ENCODE measurements at places on chromosomes 6 and 20.

- peak; percentile 19 for DNase-seq
Observed at GRCh38 chr6:134519465-134519864, 201.6 kb upstream of the SGK1 start.

- no peak for DNase-seq
Observed at GRCh38 chr6:72081871-72082270, 195.5 kb downstream of the RIMS1 start.

DNA sequence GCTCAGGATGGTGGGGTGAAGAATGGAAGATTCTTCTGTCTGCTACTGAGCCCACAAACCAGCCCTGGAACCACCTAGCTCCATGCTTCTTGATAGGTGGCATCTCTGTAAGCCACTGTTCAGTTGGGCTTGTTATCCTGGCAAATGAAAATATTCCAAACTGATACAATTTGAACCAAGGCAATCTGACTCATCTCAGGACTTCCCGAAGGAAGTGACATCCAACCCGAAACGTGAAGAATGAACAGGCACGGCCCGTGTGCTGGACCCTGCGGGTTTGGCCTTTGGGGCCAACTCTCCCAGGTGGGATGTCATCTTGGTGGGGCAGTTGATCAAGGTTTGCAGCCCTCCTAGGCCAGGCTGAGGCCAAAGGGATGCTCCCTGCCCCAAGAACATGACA, 160.3 kb downstream of the PREX1 start:
- no peak for DNase-seq

- DNase-seq: no peak
Observed at GRCh38 chr6:148874698-148875293, 128.0 kb downstream of the UST start.

GRCh38 chr6:52749556-52750152, 13.6 kb downstream of the GSTA2 start:
- no peak for DNase-seq

DNA sequence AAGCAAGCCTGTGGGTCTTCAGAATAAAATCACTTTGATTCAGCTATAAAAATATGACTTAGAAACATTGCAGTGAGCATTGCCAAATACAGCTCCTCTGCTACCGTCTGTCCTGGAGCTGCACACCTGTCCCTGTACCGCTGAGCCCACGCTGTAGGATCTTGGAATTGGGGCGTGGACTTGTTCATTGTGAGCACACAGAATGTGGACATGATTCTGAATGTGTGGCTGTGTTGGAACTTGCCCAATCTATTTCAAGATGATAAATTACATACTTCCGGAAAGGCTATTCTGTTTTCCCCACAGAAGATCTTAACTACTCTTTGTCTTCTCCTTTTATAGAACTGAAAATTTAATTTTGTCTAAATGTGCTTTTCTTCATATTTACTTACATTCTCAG, 107.3 kb downstream of the UST start:
- DNase-seq: no peak

GRCh38 chr6:89826029-89826528, 3.6 kb upstream of the CASP8AP2 start:
- DNase-seq: no peak

GRCh38 chr20:45254383-45255262, at the start of gene SLPI:
Gene SLPI, minus strand, starts transcription at chr20:45254564. Its CDS starts 21 bp downstream, at chr20:45254543.
- DNase-seq: peak; percentile 31

GRCh38 chr6:32415521-32416019, 8.6 kb upstream of the BTNL2 start:
- DNase-seq: peak; percentile 58

DNA sequence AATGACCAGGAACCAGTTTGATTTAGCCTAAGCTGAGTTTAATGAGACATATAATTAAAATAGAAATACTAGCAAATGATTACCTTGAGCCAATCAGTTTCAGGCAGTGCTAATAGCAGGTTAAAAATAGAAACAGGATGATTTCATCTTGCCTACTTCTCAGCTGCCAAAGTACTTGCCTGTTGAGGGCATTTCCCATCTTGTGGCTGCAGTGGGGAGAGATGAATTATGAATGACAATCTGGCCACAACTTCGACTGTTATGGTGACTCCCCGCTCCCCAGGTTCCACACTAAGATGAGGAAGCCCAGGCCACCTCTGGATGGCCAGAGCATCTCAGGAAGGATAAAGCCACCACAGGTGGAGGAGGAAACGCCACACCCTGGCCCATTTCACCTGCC, 31.3 kb downstream of the MBOAT1 start:
- DNase-seq: peak; percentile 20

- no peak for DNase-seq
Observed at GRCh38 chr20:51275181-51275580, 252.3 kb upstream of the KCNG1 start.

DNA sequence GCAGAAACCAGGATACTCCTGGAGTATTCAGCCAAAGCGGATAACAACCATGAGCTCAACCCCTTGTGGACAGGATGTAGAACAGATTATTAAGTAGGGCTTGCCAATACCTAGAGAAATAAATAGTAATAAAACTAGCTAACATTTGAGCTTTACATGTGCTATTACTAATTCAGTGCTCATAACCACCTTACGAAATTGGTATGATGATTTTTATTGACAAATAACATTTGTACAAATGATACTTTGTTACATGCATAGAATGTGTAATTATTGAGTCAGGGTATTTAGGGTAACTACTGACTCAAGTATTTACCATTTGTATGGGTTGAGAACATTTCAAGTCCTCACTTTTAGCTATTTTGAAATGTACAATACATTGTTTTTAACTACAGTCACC, 287.9 kb downstream of the CDC5L start:
- no peak for DNase-seq

- no peak for DNase-seq
Observed at GRCh38 chr6:8499540-8499939, 64.2 kb upstream of the SLC35B3 start.
